ENCODE measurements at places on chromosomes 1 and 21.

DNA sequence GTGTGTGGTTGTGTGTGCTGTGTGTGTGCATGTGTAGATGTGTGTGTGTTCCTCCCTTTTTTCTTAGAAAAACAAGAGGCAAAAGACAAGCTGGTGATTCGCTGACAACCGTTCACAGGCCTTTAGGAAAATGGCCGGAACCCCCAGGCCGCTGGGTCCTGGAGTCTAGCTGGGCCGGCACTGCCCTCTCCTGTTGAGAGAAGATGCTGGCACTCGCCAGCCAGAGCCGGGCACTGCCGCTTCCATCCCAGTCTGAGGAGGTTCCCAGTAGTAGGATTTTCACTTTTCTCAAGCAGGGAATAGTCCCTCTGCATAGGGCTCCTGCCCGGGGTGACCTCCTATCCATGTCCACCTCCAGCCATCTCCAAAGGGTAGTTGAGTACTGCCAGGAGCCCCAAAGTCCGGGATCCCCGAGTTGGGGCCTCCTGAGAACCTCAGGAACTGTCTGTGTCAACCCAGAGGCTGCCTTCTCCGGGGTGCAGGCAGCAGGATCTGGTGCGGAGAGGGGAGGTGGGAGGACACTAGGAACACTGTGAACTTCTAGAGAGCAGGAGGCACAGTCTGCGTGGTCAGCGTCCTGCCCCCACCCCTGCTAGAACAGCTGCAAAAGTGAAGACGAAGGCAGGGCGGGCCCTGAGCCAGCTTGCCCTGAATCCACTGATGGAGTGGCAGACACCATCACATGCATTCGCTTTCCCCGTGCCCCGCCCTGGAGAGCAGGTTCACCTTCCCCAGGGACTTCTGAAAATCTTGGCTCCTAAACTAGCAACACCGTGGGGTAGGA is 44.1 kb upstream of the ARHGEF16 start:
- peak; percentile 85 for DNase-seq

GRCh38 chr1:182909578-182909977 is 43.4 kb downstream of the SHCBP1L start:
- DNase-seq, result no peak

DNA sequence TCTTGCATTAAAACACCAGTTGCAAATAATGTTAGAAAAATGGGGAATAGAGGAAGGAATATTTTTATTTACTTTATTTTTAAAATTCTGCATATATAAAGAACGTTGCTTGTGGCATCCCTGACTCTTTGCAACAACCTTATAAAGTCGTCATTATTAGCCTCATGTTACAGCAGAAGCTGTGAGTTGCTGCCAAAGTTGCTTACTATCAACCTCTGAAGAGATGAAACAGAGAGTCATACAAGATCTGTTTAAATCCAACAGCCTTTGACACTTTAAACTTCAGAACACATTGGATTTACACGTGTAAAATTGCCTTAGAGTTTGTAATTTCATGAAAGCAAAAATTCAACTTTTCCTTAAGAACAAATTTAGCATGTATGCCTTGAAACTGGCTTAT is 221.9 kb downstream of the MRPL39 start:
- DNase-seq, result no peak

DNA sequence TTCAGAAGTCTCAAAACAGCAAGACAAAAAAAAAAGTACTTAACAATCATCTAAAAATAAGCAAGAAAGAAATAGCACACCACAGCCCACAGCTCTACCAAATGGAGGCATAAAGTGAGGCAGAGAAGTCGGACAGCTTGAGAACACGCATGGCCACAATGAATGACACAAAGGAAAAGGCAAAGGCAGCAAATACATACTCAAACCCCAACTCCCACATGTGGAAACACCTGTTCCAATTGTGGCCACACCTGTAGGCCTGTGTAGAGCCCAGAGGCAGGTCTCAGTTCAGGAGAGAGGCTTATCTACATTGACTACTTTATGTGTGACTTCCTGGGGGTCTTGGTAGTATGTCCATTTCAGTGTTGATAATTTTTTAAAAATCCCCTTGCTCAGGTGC is 543.5 kb downstream of the LMO4 start:
- DNase-seq, result no peak

GRCh38 chr1:84365225-84366221 is 32.8 kb upstream of the DNASE2B start:
- DNase-seq, result no peak

- no peak for DNase-seq
Measured at GRCh38 chr1:173852105-173852504, 15.7 kb downstream of the GAS5 start.

- DNase-seq, result no peak
Measured at GRCh38 chr1:50796272-50796671, 163.8 kb downstream of the FAF1 start.

GRCh38 chr1:221448585-221449175 is 293.2 kb downstream of the DUSP10 start:
- no peak for DNase-seq

DNA sequence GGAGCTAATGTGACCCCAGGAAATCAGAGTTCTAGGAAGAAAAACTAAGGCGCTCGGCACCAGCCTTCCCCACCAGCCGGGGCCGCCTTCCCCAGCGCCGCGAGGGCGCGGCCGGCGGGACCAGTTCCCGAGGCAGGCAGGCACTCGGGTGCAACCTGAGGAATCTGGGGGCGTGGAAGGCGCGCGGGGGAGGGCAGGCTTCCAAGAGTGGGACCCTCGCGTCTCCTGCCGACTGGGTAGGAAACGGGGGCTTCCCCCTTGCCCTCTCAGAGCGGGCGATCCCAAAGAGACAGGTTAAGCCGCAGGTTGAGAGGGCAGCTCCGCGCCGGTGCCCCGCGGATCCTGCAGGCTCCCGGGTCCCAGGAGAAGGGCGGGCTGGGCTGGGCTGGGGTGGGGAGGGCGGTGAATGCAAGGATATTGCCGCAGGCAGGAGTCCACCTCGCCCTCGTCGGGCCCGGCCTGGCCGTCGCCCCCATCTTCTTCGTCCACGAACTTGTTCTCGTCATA is 431 bp downstream of the ARPC5 start:
- DNase-seq, result no peak

DNA sequence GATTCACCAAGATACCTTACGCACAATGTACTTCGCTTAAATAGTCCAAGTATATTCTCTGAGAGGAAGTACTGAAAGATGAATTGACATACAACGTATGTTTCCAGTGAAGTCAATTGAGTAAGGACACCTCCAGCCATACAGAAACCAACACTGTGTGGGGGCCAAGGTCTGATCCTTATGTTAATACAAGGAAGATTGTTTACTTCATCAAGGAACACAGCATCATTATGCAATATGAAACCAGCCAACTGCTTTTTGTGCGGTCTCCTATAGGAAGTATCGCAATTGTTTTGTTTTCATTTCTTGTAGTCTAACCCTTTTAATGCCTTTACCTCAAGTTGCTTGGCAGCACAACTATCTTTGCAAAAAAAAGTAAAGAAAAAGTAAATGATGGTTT is 28.2 kb upstream of the TEKT2 start:
- DNase-seq, result no peak

GRCh38 chr1:239810061-239810481 is 281.6 kb upstream of the FMN2 start:
- peak; percentile 80 for DNase-seq

DNA sequence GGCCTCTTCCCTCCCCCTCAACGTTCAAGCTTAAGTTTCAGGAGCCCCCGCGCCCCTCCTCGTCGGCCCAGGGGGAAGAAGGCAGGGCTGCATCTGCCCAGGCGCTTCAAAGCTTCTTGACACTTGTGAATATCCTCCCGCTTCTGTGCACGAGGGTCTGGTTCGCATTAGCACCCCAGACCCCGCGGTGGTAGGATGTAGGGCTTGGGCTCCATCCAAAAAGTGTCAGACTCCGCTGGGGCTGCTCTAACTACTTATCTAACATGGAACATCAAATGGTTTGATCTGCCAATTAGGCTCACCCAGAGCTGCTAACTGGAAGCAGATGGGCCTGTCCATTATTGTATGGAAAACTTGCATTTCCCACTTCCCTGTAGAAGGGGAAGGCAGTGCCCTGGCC is 28.9 kb downstream of the TAS1R2 start:
- no peak for DNase-seq

GRCh38 chr1:198772626-198773025 is 133.8 kb downstream of the PTPRC start:
- no peak for DNase-seq

- no peak for DNase-seq
Measured at GRCh38 chr1:52288286-52288685, 77.7 kb downstream of the CC2D1B start.

GRCh38 chr1:53130878-53131589 is 11.4 kb downstream of the SLC1A7 start:
- DNase-seq, result no peak

- DNase-seq, result no peak
Measured at GRCh38 chr21:33767236-33767635, 124.9 kb downstream of the ITSN1 start.

DNA sequence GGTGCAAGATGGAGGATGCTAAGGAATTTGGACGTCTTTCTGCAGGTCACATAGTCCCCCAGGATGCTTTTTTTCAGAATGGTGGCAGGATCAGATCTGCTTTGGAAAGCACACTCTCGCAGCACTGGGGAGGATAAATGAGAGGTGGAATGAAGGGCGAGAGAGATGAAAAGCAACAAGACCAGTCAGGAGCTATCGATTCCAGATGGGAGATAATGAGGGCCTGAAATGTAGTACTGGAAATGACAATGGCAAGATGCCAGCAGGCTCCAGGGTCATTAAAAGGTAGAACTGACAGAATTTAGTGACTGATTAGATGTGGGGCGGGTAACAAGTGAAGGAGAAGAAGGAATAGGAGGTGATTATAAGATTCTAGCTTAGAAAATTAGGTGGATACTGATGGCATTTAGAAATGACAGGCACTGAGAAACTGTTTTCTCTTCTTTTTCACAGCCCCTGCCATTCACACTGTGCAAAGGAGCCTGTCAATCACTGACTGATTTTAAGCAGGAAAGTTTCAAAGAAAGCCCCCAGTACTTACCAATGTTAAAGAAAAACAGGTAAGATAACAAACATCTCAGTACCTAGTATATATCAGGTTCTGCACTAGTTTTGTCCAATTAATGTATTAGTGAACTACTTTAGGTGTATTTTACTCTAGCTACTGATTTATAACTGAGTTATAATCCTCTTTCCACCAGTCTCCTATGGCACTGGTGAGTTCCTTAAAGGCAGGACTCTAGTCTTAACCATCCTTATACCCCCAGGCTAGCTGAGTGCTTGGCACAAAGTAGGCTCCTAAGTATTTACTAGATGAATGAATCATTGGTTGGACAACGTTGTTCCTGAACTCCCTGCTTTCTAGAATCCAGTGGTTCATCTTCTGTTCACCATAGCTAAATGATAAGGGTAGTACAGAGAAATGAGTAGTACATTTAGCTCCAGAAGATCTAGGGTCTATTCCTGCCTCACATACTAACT is 9.2 kb downstream of the PIGM start:
- DNase-seq, result no peak

DNA sequence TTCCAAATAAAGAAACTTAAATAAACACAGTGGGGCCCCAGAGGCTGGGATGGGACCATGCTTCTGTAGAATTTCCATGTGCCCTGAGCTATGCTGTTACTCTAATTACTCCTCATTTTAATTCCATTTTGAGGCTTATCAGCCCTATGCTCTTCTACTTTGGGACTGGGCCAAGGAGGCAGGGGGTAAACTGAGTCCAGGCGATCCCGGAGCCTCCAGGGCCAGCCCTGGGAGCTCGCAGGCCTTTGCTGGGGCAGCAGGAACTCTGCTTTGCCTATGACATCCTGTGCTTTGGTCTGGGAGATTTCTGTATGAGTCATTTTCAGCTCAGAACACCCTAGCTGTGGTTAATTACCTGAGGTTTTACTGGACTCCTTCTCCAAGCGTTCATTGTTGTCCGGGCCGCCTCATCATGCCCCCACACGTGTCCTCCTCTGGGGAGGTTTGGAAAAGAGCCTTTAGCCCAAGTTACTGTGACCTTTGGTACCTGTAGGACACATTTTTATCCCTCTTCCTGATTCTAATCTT is 95.7 kb downstream of the RHOU start:
- DNase-seq, result no peak

GRCh38 chr1:86194491-86195034 is 38.0 kb upstream of the COL24A1 start:
- no peak for DNase-seq

DNA sequence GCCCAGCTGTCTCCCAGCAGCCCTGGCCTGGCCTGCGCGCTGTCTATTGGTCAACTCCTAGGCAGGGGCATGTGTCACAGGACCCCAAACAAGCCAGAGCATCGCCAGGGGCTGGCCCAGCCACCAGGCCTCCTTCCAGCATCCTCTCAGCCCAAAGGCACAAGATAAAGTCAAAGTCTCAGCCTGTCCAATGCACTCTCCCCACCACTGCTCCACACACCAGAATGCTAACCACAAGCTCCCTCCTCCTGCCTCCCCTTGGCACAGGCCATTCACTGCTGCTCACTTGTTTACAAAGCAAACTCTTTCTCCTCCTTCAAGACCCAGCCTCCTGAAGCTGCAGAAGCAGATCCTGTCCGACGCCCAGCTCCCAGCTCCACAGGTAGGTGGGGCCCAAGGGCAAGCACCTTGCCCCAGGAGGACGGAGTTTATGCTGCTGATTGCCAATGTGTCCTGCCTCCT is 133.4 kb downstream of the DMRTB1 start:
- peak; percentile 29 for DNase-seq

GRCh38 chr1:160747717-160748116 is 8.7 kb downstream of the SLAMF7 start:
- no peak for DNase-seq

- no peak for DNase-seq
Measured at GRCh38 chr1:53899708-53900107, 5.7 kb downstream of the DIO1 start.

DNA sequence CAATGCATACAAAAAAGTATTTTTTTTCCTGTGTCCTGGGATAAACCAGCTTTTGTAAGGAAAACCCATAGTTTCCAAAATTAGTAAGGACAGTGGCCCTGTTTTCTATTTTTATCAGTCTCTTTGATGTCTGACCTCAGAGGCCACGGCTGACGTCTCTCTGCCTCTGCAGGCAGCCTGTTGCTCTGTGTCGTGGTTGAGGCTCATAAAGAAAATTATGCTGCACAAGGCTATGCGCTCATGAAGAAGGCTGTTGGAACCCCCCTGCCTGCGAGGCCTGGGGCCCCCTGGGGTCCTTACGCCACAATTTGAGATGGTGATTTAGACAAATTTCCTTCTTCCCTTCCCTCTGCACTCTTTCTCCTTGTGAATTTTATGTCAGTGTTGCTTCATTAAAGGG is 48.9 kb downstream of the AGPAT3 start:
- DNase-seq, result no peak

- DNase-seq, result no peak
Measured at GRCh38 chr1:63466759-63467158, 56.3 kb downstream of the ITGB3BP start.

DNA sequence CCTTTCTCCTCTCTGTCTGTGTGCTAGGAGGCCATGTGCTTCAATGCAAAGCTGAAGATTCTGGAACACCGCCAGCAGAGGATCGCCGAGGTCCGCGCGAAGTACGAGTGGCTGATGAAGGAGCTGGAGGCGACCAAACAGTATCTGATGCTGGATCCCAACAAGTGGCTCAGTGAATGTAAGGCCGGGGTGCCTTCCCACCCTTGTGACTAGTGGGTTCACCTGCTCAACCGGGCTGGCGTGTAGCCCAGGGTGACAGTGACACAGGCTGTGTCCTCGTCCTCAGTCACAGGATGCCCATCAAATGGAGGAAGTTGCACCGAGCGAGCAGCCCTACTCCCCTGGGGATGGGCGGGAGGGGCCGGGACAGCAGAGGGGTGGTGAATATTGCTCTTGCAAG is 544.1 kb downstream of the KIF26B start:
- DNase-seq, result no peak

- DNase-seq, result peak; percentile 57
Measured at GRCh38 chr1:232558954-232559353, 71.0 kb downstream of the SIPA1L2 start.

Measured in neural progenitor cell (in vitro differentiated cells).